Muscle of back (tissue), 13 donors: ENCODE measurements at places on chromosomes 16 and 17.

GRCh38 chr16:80989801-80990200, 16.9 kb downstream of the CMC2 start:
- no peak for DNase-seq

DNA sequence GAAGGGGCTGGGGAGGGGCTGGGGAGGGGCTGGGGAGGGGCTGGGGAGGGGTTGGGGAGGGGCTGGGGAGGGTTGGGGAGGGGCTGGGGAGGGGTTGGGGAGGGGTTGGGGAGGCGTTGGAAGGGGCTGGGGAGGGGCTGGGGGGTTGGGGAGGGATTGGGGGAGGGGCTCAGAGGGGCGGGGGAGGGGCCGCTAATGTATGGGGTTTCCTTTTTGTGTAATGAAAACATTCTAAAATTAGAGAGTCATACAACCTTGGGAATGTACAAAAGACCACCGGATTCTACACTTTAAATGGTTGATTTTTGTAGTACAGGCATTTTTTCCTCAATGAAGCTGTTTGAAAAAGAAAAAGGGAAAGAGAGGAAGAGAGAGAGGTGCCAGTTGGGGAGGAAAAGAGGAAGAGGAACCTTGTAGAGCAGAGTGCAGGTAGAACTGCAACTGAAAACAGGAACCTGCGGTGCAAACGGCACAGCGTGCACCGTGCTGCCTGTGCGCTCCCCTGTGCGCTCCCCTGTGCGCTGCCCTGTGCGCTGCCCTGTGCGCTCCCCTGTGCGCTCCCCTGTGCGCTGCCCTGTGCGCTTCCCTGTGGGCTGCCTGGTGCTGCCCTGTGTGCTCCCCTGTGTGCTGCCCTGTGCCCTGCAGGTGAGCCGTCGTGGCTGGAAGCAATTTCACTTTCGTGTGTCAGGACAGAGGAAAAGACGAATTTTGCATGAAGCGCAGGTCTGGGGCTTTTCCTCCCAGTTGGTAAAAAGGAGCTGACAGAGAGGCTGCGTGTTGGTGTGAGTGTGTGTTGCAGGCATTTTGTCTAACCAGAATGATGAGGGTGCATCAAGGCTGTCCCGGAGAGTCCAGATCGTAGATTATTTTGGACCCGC, 40.8 kb downstream of the METRNL start:
- no peak for DNase-seq

- no peak for DNase-seq
Measured at GRCh38 chr17:67223924-67224323, 21.1 kb downstream of the HELZ start.

DNA sequence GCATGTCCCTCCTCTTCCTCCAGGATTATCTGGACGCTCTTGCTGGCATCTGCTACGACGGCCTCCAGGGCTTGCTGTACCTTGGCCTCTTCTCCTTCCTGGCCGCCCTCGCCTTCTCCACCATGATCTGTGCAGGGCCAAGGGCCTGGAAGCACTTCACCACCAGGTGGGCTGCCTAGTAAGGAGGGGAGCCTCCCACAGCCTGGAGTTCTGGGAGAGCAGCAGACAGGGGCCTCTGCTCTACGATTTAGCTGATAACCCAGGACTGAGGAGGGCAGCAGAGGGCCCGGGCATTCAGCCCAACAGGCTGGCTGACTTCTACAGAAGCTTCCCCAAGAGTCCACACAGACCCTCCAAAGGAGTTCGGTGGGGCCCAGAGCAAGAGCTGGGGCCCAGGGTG, 21.8 kb upstream of the DNAI2 start:
- DNase-seq, result no peak

DNA sequence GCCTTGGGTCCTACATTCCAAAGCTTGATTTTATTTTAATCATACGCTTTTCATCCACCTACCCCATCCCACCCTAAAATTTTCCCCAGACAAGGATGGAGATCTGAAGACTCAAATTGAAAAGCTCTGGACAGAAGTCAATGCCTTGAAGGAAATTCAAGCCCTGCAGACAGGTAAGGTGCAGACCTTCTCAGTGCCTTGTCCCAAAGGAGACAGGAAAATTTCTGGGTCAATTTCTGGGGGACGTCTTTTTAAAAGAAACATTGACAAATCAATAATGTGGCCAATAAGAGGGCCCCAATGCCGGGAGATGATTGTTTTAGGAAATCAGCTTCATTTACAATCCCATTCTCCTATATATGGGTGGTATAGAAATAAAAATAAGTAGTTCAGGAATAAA, 5.7 kb downstream of the CLEC3A start:
- no peak for DNase-seq

DNA sequence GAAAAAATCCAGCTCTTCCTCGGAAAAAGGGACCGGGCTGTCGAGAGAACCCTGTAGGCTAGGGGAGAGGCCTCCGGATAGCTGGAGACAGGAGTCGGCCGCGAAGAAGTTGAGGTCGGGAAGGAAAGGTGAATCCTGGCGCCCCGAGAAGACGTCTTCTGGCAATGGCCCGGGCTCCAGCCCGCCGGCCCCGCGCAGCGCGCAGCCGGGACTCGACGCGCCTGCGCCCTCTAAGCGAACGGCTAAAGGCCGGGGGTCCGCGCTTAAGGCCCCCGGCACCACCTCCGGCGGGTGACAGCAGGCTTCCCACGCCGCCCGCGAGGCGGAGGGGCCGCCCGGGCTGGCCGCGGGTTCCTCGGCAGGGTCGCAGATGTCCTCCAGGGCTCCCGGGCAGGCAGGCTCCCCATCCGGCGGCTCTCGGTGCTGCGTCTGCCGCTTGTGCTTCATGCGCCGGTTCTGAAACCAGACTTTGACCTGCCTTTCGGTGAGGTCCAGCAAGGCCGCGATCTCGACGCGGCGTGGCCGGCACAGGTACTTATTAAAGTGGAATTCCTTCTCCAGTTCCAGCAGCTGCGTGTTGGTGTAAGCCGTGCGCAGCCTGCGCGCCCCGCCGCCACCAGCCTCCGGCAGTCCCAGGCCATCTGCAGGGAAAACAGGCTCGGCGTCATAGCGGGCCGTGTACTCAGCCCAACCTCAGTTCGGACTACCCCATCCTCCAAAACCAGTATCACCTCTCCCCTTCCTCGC, 1.6 kb downstream of the HOXB2 start:
- no peak for DNase-seq

- no peak for DNase-seq
Measured at GRCh38 chr16:23629516-23629915, 11.6 kb downstream of the PALB2 start.

GRCh38 chr17:32558997-32559650, 72.3 kb downstream of the CDK5R1 start:
- no peak for DNase-seq

DNA sequence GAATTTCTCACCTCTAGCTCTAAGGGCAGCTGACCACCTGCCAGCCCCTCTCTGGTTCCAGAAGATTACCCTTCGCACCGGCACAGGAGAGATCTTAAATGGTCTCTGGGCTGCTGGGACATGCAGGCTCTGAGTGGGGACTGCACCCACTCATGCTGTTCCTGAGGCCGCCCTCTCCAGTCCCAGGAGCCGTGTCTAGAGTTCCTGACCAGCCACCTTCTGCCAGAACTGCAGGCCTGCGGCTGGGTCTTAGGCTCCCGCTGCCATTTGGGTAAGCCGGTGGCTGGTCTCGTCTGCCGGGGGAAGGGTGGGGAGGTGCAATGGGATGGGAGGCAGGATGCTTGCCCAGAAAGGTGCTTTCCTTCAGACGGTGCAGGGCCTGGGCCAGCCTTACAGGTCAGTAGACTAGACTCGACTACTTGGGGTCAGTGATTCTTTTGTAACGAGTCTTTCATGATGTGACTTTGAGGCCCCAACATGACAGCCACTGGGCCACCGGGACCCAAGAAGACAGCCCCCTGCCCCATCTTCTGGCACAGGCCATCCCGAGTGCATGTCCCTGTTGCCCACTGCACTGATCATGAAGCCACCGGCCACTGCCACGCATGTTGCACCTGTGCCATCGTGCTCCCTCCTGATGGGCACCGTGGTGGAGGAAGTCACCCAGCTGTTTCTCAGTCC, 26.4 kb downstream of the B9D1 start:
- no peak for DNase-seq

DNA sequence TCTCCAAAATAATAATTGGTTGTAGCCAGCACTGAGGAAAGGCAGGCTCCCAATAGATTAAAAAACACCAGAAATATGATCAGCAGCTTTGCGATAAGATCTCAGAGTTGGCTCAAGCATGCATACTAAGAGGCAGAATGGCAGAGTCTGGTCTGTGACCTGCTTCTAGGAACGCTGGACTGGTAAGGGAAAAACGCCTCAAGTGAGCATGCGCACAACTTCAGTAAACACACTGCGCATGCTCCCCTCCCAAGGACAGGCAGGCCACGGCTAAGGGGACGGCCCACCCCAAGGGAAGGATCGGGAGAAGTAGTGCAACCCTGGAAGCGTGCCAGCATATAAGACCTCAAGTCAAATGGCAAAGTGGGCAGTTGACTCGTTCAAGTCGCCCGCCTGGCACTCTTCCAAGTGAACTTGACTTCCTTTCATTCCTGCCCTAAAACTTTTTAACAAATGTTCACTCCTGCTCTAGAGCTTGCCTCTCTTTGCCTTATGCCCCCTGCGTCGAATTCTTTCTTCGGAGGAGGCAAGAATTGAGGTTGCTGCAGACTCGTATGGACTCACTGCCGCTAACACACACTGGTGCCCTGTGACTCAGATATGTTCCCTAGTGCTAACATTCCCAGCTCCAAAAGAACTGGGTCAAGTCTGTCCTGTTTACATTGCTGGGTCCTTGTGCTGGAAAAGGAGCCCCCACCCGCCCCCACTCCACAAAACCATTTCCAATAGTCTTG, 22.4 kb upstream of the PRM1 start:
- no peak for DNase-seq

GRCh38 chr16:66551348-66551759, 1.0 kb upstream of the CKLF start:
- DNase-seq, result no peak

DNA sequence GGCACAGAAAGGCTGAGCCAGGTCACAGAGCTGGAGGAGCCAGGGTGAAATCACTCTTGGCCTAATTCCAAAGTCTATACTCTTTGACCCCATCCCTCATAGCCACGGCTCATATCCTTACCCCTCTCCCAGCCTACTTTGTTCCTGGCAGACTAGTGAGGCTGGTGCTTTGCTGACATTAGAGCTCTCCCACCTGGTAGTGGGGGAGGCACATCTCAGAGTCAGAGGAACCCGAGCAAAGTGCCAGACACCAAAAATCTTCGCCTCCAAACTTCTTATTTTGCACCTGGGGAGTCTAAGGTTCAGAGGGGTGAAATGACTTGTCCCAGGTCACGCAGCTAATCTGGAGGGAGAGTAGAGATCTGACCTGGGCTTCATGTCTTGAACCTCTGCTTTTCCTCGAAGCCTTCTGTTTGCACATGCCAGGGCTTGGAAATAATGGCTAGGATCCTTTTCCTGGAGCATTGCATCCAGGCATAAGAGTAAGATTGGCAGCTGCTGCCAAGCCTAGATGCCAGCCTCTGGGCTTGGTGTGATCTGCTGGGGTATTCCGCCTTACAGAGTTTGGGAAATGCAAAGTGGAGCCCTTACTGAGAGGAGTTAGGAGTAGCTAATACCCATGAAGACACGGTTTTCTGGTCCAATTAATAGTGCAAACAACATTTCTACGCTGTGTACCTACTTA, 126.9 kb downstream of the SPACA3 start:
- DNase-seq, result no peak

- no peak for DNase-seq
Measured at GRCh38 chr17:2022647-2023240, 2.4 kb downstream of the RTN4RL1 start.

DNA sequence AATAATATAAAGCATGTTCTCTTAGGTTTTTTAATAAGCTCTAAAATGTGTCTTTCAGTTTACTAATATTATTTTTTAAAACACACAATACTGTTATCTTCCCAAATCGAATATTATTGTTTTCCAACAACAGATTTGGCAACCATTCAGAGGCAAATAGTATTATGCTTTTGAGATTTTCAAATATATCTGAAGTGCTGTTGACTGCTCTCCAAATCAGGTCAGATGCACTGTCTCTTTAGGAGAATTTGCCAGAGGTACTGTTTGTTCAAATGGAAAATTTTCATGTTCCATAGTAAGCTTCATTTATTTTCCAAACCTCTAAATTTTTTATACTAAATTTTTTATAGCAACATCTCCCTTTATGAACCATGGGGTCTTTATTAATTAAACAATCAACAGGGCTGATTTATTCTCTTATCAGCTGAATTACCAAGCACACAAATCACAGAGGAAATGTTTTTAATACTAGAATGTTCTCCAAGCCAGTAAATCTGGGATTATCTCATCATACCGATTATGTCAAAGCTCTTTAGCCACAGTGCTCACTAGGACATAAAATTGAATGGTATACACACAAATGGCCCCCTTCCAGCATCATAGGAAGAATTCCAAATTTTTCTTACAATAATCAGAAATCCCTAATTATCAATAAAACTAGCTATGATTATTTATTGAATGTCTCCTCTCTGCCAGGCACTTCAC, 108.8 kb upstream of the HLF start:
- DNase-seq, result peak; percentile 34

DNA sequence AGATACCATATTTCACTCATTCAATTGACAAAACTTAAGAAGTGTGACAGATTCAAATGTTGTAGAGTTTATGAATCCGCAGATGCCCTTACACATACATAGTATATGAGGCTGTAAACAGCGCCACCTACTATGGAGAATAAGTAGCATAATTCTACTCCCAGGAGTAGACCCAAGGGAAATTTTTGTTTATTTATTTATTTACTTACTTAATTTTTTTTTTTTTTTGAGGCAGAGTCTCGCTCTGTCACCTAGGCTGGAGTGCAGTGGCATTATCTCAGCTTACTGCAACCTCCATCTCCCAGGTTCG, 35.5 kb downstream of the GAN start:
- no peak for DNase-seq

- DNase-seq, result no peak
Measured at GRCh38 chr17:27457360-27457715, 1.1 kb downstream of the KSR1 start.

DNA sequence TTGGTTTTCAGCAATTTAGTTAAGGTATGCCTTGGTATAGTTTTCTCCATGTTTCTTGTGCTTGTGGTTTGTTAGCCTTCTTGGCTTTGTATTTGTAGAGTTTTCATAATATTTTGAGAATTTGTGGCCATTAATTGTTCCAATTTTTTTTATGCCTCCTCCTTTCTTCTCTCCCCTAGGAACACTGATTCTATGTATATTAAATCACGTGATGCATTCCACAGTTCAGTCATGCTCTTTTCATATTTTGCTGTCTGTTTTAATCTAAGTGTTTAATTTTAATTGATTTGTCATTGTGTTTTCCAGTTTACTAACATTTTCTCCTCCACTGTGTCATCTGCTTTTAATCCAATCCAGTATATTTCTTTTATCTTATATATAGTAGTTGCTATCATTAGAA, 263.6 kb downstream of the SHISA9 start:
- DNase-seq, result no peak

- DNase-seq, result no peak
Measured at GRCh38 chr16:89292443-89293078, 75.1 kb downstream of the ZNF778 start.
